Uterine smooth muscle cell (primary cell): ENCODE measurements at places on chromosomes 13 and 19. TPM values are rescaled to one million over a fixed set of nuclear protein-coding genes. Genes with fewer than 3 reads are reported as not detected.

PTGIR gene
- 3.7 and 6.2 TPM in 2 replicates for total RNA-seq

GZMM gene
- total RNA-seq = 0.12 TPM in 1 of 2 replicates, not detected in the other

ZNF765 gene
- 14.1 and 14.6 TPM in 2 replicates for total RNA-seq

SLITRK6 gene
- 0.22 TPM in 1 of 2 replicates, not detected in the other for total RNA-seq

C1QTNF9B gene
- 0.37 and 1.2 TPM in 2 replicates for total RNA-seq

ZNF709 gene
- 2.7 and 4.7 TPM in 2 replicates for total RNA-seq

LYPD5 gene
- 0.50 TPM in 1 of 2 replicates, not detected in the other for total RNA-seq

ERFL gene
- total RNA-seq = under 0.01 TPM in 1 of 2 replicates, not detected in the other

TRMT1 gene
- total RNA-seq = 32.5 and 36.4 TPM in 2 replicates

ZNF234 gene
- total RNA-seq = 12.3 and 14.6 TPM in 2 replicates

FFAR1 gene
- not detected in 2 replicates for total RNA-seq

LENG9 gene
- total RNA-seq = 8.2 and 13.2 TPM in 2 replicates

CTU1 gene
- 9.5 and 11.1 TPM in 2 replicates for total RNA-seq

FCER2 gene
- not detected in 2 replicates for total RNA-seq

PNMA8A gene
- 4.3 and 13.0 TPM in 2 replicates for total RNA-seq

UBL5 gene
- 168 and 171 TPM in 2 replicates for total RNA-seq

CAPN12 gene
- not detected in 2 replicates for total RNA-seq

ACOD1 gene
- not detected in 2 replicates for total RNA-seq

SLC17A7 gene
- not detected in 2 replicates for total RNA-seq

SLC10A2 gene
- total RNA-seq = not detected in 2 replicates

FREM2 gene
- total RNA-seq = under 0.01 TPM in 2 replicates

ANKRD24 gene
- 0.33 and 1.2 TPM in 2 replicates for total RNA-seq

DCT gene
- under 0.01 and 0.12 TPM in 2 replicates for total RNA-seq

CCDC169 gene
- total RNA-seq = 4.5 and 4.9 TPM in 2 replicates

IGFL2 gene
- not detected in 2 replicates for total RNA-seq

TEX26 gene
- total RNA-seq = not detected in 2 replicates

IFNL1 gene
- not detected in 2 replicates for total RNA-seq

LILRB4 gene
- not detected in 2 replicates for total RNA-seq

NXNL1 gene
- not detected in 2 replicates for total RNA-seq

NLRP7 gene
- total RNA-seq = 0.22 TPM in 1 of 2 replicates, not detected in the other
